ENCODE measurements at places on chromosomes 1 and 21.

DNA sequence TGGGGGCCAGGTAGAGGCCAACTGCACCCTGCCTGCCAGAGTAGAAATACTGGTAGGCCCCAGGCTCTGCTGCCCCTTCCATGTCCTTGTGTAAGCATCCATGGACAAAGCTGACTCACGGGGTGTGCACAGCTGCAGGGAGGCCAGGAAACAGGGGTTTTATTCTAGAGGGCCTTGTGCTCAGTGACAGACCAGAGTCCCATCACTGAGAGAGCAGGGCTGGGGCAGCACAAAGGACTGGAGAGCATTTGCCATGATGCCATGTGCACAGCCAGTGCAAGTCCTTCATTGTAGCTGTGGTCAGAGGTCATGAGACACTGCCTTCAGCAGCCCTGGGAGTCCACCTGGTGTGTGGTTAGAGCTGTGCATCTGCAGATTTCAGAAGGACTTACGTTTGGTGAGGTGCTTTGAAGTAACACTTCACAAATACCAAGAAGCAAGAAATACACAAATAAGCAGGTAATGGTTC lies 8.1 kb downstream of the ARF1 start:
- DNase-seq: no peak

- DNase-seq: no peak
Observed at GRCh38 chr1:219931033-219931432, 2.7 kb upstream of the SLC30A10 start.

DNA sequence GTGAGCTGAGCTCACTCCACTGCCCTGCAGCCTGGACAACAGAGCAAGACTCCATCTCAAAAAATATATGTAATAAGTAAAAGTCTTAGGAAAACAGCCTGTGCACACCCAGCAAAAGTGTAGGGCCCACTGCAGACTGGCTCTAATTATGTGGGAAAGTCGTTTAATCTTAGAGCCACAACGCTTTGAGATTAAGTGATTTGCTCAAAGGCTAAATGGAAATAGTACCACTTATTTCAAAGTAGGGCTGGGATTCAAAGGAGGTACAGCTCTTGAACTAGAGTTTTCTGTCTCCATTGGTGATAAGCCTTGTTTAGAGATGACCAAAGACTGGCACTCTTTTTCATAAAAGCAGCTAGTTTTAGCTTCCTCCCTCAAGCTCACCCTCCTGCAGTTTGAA lies 2.2 kb downstream of the TACSTD2 start:
- DNase-seq: no peak

GRCh38 chr1:13432251-13432650 lies 22.0 kb downstream of the PRAMEF20 start:
- no peak for DNase-seq

GRCh38 chr1:244106837-244107493 lies 55.9 kb downstream of the ZBTB18 start:
- DNase-seq: no peak

GRCh38 chr1:246301553-246302250 lies 205.4 kb downstream of the SMYD3 start:
- DNase-seq: no peak

- DNase-seq: peak; percentile 50
Observed at GRCh38 chr21:44926331-44927101, 5.8 kb upstream of the ITGB2 start.

DNA sequence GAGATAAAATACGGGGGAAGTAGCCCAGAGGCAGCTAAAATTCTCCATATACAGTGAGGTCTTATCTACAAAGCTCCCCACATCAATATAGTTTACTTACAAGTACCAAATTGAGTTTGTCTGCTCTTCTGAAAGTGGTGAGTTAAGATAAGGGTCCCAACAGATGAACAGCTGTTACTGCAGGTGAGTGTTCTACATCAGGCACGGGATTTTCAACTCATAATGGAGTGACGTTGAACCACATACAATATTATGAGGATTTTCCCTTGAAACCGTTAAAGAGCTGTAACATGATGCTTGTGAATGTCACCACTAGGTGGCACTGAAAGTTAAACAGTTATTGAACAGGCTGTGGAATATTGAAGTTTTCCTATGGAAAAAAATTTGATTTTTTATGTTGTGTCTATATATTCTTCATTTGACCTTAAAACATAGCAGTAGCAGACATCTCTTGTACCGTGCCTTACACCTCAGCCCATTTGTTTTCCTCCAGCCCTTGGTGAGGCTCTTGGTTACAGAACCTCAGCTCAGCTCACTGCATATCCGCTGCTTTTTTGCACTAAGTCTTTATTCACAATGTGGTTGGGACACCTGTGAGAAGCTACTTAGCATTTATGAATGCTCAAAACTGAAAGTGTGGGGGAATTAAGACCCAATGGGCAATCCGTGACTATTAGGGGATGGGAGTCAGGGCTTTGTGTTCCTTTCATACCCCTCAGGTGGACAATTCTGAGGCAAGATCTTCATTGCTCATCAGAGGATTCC lies 23.2 kb downstream of the CD1D start:
- peak; percentile 42 for DNase-seq

DNA sequence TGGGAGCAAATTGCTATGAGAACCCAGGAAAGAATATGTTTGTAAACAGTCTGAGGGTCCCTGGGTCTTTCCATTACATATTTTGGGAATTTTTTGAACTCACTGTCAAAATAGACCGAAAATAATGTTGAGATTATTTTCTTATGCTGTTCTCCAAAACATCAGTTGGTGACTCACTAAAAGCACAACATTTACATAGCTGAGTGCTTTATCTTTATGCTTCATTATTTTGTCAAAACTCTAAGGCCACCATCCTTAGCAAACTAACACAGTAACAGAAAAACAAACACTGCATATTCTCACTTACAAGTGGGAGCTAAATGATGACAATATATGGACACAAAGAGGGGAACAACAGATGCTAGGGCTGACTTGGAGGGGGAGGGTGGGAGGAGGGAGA lies 459.3 kb downstream of the ADGRL2 start:
- no peak for DNase-seq

- DNase-seq: no peak
Observed at GRCh38 chr1:53594391-53595180, 135.4 kb downstream of the DMRTB1 start.

DNA sequence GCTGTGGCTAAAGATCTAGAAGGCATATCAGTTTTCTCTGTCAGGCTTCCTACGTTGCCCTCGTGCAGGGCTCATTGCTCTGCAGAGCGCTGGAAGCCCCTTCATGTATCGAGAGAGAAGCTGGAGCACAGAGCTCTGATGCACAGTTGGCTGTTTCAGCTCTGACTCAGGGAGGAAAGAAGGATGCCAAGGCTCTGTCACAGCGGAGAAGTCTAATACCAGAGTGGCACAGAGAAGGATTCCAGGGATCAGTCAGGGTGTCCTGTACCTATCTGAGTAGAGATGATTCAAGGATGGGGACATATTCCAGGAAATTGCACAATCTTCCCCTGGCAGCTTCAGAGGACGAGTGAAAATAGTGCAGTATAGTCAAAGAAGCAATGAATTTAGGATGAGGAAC lies 179.2 kb upstream of the FMN2 start:
- no peak for DNase-seq

DNA sequence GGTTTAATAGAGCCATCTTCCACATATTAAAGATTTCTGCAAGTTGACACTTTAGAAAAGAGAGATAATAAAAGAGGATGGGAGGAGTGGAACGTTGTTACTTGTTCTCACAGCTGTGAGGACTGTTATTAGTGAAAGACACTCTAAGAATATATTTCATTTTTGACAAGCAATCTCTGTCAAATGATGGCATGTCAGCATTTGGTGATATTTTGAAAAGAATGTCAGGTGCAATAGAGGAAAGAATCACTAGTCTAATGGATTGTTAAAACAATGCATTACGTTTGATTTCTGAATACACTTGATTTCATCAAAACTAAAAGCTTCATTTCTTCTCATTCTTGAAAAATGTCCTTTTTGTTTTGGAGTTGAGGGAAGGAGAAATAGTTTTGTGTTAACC lies 853.4 kb downstream of the PLA2G4A start:
- no peak for DNase-seq

DNA sequence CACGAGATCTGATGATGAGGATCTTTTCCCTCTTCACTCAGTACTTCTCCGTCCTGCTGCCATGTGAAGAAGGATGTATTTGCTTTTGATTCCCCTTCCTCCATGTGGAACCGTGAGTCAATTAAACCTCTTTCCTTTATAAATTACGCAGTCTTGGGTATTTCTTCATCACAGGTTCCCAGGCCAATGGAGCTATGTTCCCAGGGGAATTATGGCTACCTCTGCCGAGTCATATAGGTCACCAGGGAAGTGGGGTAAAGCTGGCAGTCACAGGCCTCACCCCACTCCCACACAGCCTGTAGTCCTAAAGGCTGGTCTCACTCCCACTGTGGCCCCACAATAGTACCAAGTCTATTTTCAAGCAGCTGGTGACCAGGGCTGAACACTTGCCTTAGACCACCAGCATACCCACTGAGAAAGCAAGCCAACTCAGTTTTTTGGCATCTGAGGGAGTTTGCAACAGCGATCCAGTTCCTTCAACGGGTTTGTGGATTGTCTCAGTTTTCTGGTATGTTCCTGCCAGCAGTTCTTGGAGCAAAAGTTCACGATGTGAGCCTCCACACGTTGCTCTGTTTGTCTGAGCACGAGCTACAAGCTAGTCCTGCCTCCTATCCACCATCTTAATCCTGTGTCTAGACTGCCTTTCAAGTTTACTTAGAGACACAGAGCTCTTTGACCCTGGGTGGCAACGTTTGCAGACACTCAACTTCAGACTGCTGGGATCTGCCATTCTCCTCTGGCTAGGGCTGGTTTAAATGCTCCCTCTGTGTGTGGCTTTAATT lies 104.5 kb downstream of the CENPF start:
- no peak for DNase-seq

GRCh38 chr1:185566995-185567394 lies 167.2 kb upstream of the HMCN1 start:
- DNase-seq: peak; percentile 70

DNA sequence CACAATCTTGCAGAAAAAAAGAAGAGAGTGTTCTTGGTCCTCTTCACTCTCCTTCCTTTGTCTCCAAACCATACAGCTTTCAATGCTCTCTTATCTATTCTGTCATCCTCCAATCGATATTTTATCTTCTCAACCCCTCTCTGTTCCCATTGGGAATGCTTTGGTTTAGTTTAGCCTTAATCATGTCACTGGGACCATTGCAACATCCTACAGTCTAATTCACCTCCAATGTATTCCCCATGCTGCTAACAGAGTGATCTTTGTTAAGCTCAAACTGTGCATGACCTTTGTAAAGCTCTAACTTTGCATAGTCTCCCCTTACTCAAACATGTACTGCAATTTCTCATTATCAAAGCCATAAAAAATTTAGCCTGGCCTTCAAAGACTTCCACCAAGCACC lies 2.9 kb downstream of the MPL start:
- no peak for DNase-seq

GRCh38 chr1:56099766-56100265 lies 479.5 kb downstream of the PLPP3 start:
- no peak for DNase-seq

DNA sequence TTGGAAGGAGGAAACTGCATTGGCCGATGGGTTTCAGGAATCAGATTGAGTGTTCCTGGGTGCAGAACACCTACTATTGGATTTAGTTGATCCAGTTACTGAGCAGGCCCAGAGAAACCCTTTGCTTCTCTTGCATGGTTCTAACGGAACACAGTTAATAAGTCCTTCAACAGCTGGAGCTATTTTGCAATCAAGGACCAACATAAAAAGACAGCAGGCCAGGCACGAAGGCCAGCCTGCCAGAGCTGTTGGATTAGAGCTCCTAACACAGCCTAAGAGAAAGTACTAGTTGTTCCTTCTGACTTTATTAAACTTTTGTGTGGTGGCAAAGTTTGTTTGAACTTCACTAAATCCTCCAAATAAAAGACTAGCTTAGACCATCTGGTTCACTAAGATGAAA lies 148.0 kb upstream of the LMO4 start:
- DNase-seq: no peak

GRCh38 chr1:15033264-15033663 lies 120.3 kb upstream of the TMEM51 start:
- DNase-seq: no peak

DNA sequence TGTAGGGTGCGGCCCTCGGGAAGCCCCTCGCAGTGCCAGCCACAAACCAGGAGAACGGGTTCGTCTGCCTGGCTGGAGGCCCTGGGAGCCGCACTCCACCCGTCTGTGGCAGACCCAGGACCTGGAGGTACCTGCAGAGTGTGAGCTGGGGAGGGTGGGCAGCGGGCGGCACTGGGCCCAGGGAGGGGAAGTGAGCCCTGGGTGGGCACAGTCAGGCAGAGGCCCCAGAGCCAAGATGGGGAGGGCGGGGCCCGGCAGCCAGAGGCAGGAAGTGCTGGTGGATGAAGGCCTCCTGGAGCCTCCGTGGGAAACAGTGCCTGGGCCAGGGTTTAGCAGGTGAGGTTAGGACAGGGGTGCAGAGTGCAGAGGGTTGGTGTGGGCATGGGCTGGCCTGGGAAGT lies 4.0 kb upstream of the PEX10 start:
- peak; percentile 30 for DNase-seq

DNA sequence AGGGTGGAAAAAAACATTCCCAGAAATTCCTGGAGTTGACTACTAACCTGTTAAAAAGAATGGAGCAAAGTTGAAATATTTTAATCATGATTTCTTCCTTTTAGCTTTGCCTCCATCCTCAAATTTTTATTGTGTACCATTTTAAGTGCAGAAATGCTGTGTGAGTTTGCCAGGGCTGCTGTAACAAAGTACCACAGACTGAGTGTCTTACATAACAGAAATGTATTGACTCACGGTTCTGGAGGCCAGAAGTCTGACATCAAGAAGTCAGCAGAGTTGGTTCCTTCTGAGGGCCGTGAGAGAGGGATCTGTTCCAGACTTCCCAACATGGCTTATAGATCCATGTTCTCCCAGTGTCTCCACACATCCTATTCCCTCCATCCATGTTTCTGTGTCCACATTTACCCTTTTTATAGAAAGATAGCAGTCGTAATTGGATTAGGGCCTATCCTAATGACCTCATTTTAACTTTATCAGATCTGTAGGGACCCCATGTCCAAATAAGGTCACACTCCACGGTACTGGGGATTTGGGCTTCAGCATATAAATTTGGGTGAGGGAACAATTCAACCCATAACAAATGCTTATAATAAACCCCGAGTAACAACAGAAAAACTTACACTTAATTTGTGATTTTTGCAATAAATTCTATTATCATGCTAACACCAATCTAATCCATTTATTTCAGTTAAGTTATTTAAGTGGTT lies 12.7 kb downstream of the SNX7 start:
- no peak for DNase-seq

Data from activated CD4-positive, alpha-beta T cell treated with anti-CD3 and anti-CD28 coated beads, Interleukin-2, Interleukin-4, amounts not matched to agents 100 ng/mL and 50 ng/mL, durations not matched to agents 16 hours and 8 hours (primary cell).